ENCODE measurements at places on chromosomes 5 and 9. TPM values are rescaled to one million over a fixed set of nuclear protein-coding genes. Genes with fewer than 3 reads are reported as not detected.

LRRC8A gene
- 27.4 TPM for total RNA-seq

POC5 gene
- total RNA-seq: 7.3 TPM

LCN1 gene
- not detected for total RNA-seq

PCDHGC4 gene
- 20.4 TPM for total RNA-seq

C9orf50 gene
- not detected for total RNA-seq

PCDHA8 gene
- not detected for total RNA-seq

BTNL3 gene
- total RNA-seq: not detected

DNA sequence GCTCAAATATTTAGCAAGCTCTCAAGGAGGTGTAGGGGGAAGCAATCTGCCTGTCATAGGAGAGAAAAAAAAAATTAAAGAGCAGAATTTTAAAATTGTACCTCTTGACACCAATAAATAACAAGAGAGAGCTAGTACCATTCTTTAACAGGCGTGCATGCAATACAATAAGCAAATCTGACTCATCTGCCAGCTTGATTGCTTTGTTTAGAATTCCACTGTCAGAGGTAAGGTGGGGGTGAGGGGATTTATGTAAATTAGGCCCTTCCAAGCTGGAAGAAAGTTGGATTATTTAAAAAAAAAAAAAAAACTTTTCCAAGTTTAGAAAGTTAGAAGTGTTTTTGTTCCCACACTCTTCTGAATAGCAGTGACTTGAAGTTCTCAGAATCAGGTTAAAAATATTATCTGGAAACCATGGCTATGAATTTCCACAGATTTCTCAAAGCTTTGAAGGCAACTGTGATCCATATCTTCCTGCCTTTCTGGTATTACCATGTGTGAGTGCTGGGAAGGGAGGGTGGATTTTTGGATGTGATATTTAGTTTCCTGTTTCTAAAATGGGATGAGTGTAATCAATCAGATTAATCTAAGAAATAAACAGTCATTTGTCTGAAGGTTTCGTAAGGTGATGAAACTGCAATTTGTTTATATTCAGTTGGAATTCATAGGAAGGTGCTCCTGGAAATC is 477.5 kb downstream of the TLE4 start:
- DNase-seq: no peak

- no peak for DNase-seq
Measured at GRCh38 chr5:103041071-103041676, 78.8 kb downstream of the GIN1 start.

GRCh38 chr5:13913962-13914361 is 30.5 kb downstream of the DNAH5 start:
- DNase-seq: no peak

GRCh38 chr5:90956511-90957097 is 398.0 kb downstream of the ADGRV1 start:
- no peak for DNase-seq

DNA sequence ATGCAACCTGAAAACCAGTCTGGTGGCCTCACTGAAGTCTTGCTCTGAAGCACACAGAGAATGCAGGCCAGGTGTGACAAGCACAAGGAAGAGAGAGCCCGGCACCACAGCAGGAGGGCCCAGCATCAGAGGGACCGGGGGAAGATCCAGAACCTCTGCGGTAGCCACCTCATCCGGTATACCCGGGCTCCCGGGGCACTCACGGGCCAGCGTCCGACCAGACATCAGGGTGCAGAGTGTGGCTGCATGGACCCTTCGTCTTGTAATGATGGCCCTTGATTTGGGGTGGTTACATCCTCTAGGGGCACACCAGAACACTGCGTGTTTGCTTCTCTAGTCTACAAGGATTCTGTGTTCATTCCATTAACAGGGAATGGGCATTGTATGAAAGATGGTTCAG is 406.0 kb downstream of the GADD45G start:
- no peak for DNase-seq

DNA sequence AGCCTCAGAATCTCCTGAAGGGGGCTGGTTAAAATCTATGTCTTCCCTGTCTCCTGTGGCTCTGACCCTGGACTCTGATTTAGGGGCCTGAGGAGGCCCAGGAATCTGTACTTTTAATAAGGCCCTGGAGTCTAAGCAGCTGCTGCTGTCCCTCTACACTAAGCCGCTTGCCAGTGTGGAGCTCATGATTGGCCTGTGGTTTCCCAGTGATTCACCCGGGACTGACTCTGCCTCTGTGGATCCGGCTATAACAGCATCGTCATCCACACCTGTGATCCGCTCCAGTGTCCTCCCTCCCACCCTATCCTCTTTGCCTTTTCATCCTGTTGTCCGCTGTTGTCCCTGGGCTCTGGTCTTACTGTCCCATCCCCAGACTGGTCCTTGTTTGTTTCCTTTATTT is 3.7 kb downstream of the SLC31A2 start:
- DNase-seq: peak; percentile 80

DNA sequence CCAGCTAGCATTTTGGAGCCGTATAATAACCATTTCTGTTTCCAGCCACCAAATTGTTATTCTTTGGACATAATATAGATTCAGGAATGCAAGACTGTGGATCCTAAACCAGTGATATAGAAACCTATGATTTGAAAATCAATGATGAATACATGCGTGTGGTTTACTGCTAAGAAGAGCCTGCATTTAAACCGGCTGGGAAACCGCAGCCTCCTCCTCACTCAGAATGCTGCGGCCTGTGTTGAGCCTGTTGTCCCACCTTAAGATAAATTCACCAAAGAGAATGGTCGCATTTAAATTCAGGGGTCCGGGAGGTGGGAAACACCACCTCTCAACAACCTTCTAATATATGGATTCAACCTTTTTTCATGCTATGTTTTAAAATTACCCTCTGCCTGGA is 148.0 kb downstream of the MEF2C start:
- no peak for DNase-seq

DNA sequence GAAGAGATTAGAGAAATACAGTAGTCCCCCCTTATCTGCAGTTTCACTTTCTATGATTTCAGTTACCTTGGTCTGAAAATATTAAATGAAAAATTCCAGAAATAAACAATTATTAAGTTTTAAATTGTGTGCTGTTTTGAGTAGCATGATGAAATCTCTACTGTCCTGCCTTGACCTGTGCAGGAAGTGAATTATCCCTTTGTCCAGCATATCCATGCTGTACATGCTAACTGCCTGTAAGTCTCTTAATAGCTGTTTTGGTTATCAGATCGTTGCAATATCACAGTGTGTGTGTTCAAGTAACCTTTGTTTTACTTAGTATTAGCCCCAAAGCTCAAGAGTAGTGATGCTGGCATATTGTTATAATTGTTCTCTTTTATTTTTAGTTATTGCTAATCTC is 11.2 kb upstream of the JAK2 start:
- DNase-seq: no peak

DNA sequence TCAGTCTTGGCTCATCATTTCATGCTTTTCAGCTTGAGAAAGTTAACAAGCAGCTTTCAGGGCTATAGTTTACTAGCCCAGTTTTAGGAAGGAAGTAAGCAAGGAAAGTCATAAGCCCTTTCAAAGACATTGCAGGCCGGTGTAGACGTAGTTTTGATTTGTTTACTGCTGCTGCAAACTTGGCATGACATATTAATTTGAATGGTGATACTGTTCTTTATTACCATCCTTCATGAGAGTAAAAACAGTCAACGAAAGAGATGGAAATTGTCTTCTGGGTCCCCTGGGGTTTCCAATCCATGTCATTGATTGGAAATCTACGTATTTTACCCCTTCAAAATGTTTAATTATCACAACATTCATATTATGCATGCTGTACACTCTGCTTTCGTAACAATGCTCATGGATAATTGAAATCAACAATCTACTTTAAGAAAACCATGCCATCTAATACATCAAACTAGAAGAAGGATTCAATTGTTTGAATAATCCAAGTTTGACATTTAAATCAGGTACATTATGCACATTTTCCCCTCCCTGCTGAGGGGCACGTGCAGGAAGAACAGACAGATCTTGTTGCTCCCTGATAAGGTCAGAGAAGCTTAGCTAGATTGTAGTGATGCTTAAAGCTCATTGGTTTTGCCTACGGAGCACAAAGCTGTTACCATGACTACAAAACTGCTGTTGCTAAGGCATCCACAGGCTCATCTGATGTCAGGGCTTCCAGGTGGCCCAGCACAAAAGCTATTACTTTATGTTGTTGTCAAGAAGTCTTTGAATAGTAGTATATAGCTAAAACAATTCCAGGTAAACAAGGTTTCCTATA is 139.9 kb upstream of the PRLR start:
- no peak for DNase-seq

GRCh38 chr9:120571443-120572257 is 8.3 kb downstream of the CDK5RAP2 start:
- peak; percentile 84 for DNase-seq

DNA sequence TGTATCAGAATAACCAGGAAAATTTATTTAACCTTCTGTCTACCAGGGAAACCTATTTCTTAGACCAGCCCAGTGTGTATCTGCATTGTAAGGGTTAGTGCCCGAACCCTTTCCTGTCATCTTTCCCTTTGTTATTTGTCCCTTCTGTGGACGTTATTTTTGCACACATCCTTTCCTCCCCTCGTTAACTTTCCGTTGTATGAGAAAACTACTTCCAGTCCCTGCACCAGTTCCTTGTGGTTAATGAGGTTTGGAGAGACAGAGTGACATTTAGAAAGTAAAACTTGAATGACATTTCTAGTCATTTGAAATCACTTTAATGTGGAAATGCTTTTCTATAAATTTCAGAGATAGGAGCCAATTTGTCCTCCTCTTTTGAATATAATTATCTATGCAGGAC is 4.3 kb upstream of the IFNB1 start:
- DNase-seq: no peak

DNA sequence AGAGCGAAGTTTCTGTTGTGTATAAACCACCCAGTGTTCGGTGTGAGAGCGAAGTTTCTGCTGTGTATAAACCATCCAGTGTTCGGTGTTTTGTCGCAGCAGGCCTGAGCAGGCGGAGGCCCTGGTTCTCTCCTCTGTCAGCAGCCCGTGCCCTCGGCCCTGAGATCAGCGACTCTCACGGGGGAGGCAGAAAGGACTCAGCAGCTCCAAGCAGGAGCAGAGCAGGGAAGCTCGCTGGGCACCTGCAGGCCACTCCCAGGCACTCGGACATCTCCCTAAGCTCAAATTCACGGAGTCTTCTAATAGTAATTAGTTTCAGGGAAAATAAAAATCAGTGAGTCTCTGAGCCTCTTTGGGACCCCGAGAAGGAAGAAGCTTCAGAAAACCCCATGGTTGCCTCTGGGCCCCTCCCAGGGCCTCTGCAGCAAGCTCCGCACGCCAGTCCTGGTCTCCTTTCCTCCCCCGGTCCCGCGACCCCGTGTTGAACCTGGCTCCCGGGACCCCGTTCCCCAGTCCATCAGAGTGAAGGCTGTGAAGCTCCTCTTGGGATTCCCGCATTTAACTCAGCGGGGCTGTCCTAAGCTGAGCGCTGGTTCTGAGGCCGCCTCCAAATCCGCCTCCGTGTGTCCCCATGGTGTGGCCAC is 81.9 kb upstream of the ADAMTS2 start:
- DNase-seq: no peak

DNA sequence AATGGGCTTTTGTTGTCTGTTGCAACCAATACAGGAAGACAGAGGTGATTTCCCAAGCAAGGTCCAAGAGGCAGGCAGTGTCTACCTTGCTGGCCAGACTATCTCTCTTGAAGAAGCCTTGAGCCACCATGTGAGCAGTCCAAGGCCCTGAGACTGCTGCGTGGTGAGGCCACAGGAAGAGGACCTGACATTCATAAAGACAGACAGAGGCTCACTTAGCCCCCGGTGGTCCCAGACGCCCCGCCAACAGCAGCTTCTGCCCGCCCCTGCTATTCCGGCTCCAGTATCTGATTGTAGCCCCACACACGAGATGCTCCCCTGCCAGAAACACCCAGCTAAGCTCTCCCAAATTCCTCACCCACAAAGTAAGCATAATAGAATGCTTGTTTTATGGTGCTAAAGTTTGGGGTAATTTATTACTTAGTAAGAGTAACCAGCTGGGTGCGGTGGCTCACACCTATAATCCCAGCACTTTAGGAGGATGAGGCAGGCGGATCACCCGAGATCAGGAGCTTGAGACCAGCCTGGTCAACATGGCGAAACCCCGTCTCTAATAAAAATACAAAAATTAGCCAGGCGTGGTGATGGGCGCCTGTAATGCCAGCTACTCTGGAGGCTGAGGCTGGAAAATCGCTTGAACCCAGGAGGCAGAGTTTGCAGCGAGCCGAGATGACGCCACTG is 22.8 kb upstream of the FUBP3 start:
- no peak for DNase-seq

- no peak for DNase-seq
Measured at GRCh38 chr9:118455788-118456187, 751.6 kb downstream of the TLR4 start.

DNA sequence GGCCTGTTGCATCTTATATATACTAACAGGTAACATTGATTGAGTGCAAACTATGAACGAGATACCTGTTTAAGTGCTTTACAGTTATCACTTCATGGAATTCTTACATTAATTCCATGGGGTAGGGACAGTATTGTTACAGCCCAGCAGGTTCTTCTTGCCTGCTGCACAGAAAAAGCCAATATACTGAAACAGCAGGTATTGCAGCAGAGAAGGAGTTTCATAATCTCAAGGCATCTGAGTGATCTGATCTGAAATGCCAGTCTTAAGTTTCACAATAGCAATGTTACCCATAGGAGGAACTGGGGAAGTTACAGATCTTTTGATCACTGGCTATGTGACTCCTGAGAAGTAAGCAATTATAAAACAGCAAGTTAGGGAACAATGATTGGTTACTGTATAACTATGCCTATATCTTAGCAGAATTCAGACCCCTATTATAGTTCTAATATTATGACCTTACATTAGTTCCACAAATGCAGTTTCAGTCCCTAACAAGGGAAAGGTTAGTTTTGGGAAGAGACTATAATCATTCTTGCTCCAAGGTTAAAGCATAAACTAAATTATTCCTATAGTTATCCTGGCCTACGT is 126.5 kb upstream of the BNC2 start:
- DNase-seq: no peak

- DNase-seq: no peak
Measured at GRCh38 chr9:76654051-76654461, 110.2 kb upstream of the PCA3 start.

- no peak for DNase-seq
Measured at GRCh38 chr5:42005561-42006153, 80.6 kb downstream of the FBXO4 start.

DNA sequence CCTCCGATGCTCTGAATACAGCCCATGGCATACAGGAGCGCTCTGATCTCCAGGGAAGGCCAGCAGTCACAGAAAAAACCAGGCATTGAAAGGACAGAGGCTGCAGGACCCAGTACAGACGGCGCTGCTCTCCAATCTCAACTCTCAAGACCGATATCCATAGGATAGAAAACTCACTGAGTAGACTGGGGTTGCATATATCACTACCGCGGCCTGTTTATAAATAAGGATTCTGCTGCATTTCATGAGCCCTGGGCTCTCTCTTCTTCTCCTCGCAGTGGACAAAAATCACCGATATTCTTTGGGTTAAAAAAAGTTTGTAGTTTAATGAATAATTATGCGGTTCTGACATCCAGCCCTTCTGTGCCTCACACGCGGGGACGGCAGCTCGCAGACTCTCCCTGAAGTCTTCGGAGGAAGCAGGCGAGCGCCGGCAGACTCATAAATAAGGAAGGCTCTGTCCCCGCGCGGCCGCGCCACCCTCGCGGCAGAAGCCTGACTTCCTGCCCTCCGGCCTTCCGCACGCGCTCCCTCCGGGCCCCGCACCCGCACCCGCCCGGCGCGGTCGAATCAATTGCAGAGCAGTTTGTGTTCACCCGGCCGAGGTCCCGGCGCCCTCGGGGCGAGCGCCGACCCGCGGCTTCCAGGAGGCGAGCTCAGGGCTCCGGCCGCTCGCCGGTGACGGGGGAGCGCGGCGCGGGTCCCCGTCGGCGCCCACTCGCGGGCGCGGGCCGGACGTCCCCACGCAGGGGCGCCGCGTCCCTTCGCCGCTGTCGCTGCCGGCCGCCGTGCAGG is at the start of gene FAM78A:
FAM78A (minus strand) TSS at position 417 of the 795 bp plus-strand sequence; CDS start at position 86, 331 bp downstream.
- DNase-seq: peak; percentile 50

- DNase-seq: no peak
Measured at GRCh38 chr5:89353837-89354551, 471.0 kb upstream of the MEF2C start.

All from gastrocnemius medialis (tissue), 4 donors.